Ammon's horn (tissue), 1 donor: ENCODE measurements at places on chromosomes 2 and 18.

DNA sequence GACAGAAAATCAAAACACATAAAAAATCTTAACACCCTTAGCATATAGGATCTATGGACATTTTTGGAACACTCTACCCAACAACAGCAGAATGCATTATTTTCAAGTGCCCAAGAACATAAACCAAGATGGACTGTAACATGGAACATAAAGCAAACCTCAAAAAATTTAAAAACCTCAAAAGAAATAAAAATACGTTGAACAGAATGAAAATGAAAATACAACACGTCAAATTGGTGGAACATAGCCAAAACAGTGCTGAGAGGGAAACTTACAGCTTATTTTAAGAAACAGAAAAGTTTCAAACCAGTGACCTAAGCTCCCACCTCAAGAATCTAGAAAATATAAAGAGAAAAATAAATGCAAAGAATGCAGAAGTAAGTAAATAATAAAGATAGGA lies 58.3 kb upstream of the BCL2L11 start:
- no peak for DNase-seq

GRCh38 chr2:187422282-187422681 lies 25.8 kb downstream of the CALCRL start:
- DNase-seq: no peak

DNA sequence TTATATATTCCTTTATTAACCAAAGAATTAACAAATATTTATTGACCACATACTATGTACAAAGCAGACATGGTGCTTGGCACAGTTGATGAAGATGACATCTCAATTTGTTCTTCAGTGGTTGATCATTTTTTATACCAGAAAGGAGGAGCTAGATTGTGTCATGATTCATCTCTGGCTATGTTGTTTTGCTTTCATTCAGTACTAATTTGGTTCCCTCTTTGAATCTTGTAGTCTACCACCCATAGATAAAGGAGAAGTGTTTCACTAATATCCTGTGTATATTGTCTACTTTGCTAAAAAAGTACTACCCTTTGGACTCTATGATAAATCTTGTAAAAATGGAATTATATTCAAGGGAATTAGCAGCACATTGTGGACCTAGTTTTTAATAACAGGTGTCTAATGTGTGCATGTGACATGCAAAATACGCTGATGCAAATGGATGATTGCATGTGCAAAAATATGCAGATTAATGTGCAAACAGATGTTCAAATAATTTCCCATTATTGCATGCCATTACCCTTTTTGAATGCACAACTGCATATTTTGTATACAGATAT lies 313.2 kb upstream of the ZEB2 start:
- no peak for DNase-seq

GRCh38 chr2:231182513-231182899 lies 15.9 kb upstream of the ARMC9 start:
- no peak for DNase-seq

- no peak for DNase-seq
These were observed 161.6 kb downstream of the TMEM18 start for GRCh38 chr2:515441-516127.

- no peak for DNase-seq
These were observed 472.9 kb downstream of the PTPRM start for GRCh38 chr18:8040021-8040420.

DNA sequence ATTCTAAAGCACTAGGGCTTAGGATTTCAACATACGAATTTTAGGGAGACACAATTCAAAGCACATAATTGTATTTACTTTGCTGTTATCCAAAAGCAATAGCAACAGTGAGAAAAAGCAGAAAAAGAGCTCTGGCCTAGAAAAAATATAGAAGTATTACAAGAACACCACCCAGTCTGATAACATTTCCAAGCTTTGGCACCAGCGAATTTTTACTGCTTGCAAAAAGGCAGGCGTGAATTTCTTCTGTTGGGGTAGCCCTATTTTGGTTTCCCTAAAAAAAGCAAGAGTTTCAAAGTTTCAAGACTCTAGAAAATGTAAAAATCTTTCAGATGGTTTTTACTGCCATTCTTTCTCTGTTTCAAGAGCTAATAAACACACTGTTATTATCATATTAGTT lies 292.7 kb downstream of the DPP10 start:
- DNase-seq: no peak

DNA sequence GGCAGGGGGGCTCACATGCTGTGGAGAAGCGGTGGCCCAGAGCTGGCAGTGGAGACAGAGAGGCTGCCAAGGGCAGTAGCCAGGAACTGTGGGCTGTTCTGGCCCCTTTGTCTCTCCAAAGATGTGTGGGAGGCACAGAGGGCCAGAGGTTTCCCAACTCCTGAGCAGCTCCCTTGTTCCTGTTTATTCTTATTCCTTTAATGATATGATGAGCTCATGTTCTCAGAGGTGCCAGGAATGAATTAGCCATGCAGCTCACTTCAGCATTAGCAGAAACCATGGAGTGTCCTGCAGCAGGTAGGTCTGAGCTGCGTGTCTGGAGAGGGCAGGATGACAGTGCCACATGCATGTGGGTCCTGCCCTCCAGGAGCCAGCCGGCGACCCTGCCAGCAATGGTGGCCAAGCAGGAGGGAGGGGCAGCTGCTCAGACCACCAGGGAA lies 77.9 kb upstream of the FZD7 start:
- DNase-seq: peak; percentile 38

DNA sequence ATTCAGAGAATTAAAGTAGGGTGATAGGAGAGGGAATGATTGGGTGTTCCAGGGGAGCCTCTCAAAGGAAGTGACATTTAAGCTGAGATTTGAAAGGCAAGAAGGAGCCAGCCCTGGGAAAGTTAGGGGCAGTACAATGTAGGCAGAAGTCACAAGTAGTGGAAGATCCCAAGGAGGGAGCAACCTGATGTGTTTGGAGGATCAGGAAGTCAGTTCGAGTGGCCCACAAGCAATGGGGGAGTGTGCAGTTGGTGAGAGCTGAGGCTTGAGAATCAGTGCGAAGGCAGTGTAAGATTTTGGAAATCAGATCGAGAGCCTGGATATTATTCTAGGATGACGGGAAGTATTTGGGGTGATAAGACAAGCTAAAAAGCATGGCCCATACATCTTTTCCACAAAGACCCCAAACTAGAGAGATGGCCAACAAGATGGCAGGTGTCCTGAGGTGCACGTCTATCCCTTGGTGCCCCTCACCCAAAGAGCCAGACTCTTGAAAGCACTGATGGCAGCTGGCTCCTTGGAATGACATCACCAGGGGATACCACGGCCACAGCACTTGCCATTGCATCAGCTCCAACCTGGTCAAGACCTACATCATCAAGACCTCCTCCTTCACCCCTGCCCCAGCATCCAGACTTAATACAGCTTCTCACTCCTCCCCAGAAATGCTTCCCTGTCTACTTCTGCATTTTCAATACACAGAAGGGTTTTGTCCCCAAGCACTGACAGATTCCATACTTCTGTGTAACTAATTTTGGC lies 127.3 kb downstream of the BCL2 start:
- DNase-seq: no peak

DNA sequence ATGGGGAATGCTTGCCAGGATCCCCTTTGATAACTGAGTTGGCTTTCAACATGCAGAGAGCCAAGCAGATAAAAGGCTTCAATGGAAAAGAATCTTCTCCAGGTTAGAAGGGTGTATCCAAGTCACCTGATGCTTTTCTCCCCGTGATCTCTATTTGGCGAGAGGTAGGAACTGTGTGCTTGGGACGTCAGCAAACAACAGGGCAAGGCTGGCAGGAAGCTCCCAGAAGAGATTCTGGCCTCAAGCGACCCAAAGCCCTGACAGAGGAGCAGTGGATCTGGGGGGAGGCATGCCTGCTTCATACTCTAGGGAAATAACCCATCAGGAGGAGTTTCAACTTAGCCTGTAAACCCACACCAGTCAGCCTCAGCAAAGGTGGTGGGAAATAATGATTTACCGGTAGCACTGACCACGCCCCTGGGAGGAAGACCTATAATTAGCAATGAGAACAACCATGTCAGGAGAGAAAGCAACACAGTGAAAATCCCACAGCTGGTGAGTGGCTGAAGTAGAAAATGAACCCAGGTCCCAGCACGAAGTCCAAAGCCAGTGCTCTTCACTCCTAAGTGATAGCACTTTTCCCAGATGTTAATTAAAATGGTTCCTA lies 76.3 kb upstream of the SEC11C start:
- no peak for DNase-seq

- DNase-seq: no peak
These were observed 367.1 kb downstream of the HRH4 start for GRCh38 chr18:24827501-24827900.

GRCh38 chr18:48292782-48293424 lies 116.3 kb downstream of the ZBTB7C start:
- no peak for DNase-seq

DNA sequence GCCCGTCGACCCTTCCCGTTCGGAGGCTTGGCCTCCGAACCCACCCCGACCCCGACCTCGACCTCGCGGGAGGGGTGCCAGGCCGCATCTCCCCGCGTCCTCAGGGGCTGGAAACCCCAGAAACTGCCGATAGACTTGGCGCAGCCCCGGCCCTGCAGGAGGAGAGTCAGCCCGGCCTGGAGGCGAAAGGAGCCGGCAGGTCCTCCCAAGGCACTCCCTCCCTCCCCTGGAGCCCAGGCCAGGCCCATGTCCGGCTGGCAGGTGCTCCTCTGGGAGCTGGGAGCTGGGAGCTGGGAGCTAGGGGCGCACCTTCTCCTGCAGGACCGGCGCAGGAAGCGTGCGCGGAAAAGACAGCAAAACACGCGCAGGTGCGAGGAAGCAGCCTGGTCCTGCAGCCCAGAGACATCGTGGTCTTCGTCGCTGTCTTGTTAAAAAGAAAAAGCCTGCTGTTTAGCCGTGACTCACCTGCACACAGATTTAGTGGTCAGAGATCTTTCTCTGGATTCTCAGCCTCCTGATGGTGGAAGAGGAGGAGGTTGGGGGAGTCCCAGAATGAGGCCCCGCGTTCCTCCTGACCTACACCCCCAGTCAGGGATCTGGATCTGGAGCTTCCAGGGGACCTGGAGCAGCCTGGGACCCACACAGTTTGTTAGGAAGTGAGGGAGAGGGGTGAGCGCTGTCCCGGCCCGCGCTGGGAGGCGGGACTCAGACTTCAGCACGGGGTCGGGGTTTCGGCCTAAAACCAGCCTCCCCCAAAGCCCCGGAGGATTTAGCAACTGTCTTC lies 660 bp upstream of the MBP start:
- DNase-seq: no peak

DNA sequence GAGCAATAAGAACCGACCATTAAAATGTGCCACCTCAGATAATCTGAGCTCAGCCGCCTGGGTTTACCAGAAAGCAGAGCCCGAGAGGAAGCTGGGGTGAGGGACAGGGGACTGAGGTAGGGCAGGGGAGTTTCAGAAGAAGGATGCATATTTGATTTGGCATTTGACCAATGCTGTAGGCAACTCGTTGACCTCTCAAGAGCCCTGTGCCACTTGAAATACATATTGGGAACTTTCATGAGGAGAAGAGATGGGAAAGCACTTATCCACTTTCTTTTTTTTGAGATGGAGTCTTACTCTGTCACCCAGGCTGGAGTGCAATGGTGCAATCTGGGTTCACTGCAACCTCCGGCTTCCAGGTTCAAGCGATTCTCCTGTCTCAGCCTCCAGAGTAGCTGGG lies 148.4 kb upstream of the SPRED2 start:
- DNase-seq: no peak

DNA sequence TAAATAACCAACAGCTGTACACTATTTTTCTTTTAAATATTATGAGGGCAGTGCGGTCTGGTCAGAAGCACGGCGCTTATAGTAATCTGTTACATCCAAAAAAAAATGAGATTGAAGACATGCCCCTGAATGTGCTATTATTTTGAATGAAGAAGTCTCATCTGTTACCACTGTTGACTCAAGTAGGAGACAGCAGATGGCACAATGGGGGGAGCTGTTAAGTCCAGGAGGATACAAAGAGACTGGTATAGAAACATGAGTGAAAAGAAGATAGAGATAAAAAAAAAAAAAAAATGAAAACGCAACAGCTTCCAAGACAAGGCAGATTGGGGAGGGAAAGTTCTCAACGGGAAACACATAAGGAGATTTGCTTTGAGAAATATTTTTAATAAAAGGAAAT lies 425.5 kb upstream of the PKDCC start:
- DNase-seq: no peak

GRCh38 chr18:27707201-27707600 lies 469.7 kb downstream of the CDH2 start:
- no peak for DNase-seq

GRCh38 chr2:149489452-149489851 lies 98.1 kb downstream of the MMADHC start:
- DNase-seq: peak; percentile 40

GRCh38 chr2:62293490-62294271 lies 97.8 kb downstream of the B3GNT2 start:
- peak; percentile 43 for DNase-seq

DNA sequence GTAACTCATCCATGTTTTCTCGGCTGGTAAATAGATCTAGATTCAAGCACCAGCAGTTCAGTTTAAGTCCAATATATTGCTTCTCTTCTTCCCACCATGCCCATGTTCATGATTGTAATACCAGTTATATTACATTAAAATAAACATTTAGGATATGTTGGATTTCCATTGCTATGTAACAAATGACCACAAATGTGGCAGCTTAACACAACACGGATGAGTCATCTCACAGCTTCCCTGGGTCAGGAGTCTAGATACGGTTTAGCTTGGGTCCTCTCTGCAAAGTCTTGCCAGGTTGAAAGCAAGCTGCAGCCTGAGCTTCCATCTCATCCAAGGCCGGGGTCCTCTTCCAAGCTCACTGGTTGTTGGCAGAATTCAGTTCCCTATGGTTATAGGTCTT lies 39.4 kb upstream of the SMAD2 start:
- DNase-seq: no peak

- DNase-seq: peak; percentile 61
These were observed 91.9 kb upstream of the TPO start for GRCh38 chr2:1321321-1321720.

GRCh38 chr18:46917803-46918600 lies 600 bp downstream of the KATNAL2 start:
- DNase-seq: peak; percentile 37

GRCh38 chr2:120875431-120875830 lies 139.8 kb downstream of the GLI2 start:
- DNase-seq: no peak

- no peak for DNase-seq
These were observed 1055.2 kb upstream of the FANCL start for GRCh38 chr2:59296279-59296678.

DNA sequence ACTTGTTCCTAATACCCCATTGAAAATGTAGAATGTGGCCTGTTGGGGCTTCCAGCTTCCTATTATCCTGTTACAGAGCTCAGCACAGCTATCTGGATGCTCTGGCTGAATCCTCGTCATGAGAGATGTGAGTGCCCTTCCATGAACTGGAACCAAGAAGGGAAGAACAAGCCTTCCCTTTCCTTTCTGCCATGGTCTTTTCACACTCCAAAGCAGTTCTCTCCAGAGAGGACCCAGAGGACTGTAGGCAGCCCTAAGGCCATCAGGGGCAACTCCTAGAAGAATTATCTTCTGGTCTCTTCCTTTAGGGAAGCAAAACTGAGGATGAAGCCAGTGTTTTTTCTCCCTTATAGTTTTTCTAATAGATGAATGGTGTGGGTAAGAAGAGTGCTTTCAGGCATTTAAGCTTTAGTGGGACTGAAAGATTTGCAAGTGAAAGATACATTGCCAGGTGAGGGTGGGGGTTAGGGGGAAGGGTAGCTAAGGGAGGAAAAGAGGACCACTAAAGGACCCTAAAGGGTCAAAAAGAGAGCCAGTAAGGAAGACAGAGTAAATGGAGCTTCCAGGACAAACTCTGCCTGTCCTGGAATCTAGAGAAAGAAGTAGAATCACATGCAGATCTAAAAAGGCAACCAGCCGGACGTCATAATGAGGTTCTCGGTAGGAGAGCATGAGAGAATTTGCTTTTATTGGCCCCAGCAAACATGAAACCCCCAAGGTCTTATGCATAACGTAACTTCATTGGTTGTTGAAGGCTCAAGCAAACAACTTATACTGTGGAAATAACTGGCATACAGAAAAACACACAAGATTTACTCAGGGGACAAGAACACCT lies 12.4 kb upstream of the XPO1 start:
- no peak for DNase-seq
